ENCODE measurements at places on chromosomes 6 and 20.

GRCh38 chr6:152423216-152424103 is 213.7 kb downstream of the SYNE1 start:
- DNase-seq = no peak

DNA sequence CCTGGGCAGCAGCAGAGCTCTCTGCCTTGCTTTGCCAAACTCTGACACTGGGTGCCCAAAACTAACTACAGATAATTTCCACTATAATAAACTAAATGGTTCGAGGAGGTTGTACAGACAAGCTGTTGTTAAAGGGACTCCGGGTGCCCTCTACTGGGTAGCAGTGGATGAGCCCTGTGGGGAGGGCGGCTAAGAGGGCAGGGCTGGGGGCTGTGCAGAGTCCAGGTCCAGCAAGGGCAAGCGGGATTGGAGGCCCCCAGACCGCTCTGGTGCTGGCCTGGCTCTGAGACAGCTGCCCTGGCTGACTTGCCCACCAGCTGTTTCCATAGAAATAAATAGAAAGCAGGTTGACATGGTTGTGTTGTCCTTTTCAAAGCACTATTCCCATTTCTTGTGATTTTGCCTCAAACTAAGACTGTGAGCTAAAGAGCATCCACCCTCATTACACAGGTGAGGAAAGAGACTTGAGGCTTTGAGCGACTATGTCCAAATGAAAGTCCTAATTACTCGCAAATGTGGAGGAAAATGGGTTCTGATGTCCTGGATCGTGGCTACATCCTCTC is 167.6 kb upstream of the CST7 start:
- no peak for DNase-seq

- DNase-seq = no peak
Observed at GRCh38 chr6:113741651-113742050, 115.5 kb upstream of the MARCKS start.

DNA sequence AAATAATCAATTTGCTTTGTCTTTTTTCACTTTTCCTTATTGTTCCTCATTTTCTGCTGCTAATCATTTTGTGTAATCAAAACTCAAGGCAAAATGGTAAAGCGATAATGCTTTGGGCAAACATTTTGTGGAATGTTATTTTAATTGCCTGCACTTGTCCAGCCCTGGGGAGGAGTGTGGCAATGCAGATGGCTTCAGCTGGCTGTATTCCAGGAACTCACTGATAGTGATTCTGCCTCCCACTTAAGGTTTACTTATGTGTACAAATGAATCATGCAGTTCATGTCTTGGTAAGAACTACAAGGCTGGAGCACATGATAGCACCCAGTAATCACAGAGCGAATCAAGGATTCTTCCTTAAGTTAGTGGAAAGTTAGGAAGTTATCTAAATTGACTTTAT is 107.8 kb downstream of the COL19A1 start:
- DNase-seq = no peak

GRCh38 chr6:131754088-131754487 is 43.3 kb upstream of the CTAGE9 start:
- no peak for DNase-seq

GRCh38 chr6:658244-658643 is 1.3 kb upstream of the HUS1B start:
- DNase-seq = no peak

DNA sequence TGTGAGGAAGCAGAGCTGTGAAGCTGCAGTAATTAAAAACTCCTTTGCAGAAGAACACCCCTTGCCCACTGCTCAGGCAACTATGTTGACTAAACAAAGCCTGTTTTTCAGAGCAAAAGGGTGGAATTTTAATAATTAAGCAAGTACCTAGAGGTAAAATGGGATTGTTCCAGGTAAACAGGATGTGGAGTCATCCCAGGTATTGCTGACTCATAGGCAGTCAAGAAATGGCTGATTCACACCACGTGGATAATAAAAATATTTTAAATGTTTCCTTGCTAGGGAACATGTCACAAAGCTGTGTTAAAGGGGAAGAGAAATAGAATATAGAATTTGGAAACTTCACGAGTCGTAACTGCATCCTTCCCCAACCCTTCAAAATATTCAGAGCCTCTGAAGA is 491.8 kb downstream of the BTBD3 start:
- no peak for DNase-seq

- DNase-seq = no peak
Observed at GRCh38 chr6:160358225-160359119, 10.3 kb downstream of the SLC22A3 start.

GRCh38 chr6:159342146-159342545 is 172.9 kb downstream of the FNDC1 start:
- no peak for DNase-seq

DNA sequence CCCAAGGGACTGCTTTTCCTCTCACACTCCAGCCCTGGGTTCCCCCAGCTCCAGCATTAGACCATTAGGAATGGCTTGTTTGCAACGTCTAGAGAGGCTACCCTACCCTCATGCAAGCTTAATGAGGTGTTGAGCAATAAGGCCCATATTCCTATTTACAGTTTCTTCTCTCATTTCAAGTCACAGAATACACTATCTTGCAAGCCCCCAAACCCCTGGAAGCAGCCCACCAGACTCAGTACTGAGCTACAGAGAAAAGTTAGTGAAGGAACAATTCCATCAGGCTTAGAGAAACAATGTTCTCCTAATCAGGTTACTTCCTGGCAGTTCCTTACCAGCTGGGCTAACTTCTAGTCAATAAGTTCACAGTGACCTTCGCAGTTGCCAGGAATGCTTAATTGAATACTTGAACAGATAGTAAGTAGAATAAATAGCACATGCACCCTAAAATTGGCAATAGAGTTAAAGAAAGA is 606.5 kb upstream of the NOX3 start:
- no peak for DNase-seq

DNA sequence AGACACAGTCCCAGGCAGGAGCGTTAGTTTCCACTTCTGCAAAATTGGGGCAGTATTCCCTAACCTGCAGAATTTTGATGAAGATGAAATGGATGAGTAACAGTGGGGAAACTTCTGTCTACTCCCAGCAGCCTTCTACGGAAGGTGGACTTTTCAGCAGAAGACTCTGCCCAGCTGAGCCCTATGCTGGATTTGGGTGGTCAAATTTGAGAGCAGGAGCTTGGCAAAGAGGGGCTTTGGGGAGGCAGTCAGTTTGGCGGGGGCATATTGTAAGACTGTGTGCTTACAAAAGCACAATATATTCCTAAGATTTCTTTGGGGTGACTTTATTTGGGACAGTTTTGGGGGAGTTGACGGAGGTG is 5.4 kb upstream of the SDCBP2 start:
- no peak for DNase-seq

Data from progenitor cell of endocrine pancreas (in vitro differentiated cells).